ENCODE measurements at places on chromosomes 3 and 15.

- DNase-seq = no peak
Observed at GRCh38 chr15:93066224-93066681, 22.8 kb downstream of the RGMA start.

- DNase-seq = no peak
Observed at GRCh38 chr3:119967353-119968006, 126.8 kb downstream of the GSK3B start.

- DNase-seq = no peak
Observed at GRCh38 chr3:112121577-112122547, 11.2 kb downstream of the GCSAM start.

DNA sequence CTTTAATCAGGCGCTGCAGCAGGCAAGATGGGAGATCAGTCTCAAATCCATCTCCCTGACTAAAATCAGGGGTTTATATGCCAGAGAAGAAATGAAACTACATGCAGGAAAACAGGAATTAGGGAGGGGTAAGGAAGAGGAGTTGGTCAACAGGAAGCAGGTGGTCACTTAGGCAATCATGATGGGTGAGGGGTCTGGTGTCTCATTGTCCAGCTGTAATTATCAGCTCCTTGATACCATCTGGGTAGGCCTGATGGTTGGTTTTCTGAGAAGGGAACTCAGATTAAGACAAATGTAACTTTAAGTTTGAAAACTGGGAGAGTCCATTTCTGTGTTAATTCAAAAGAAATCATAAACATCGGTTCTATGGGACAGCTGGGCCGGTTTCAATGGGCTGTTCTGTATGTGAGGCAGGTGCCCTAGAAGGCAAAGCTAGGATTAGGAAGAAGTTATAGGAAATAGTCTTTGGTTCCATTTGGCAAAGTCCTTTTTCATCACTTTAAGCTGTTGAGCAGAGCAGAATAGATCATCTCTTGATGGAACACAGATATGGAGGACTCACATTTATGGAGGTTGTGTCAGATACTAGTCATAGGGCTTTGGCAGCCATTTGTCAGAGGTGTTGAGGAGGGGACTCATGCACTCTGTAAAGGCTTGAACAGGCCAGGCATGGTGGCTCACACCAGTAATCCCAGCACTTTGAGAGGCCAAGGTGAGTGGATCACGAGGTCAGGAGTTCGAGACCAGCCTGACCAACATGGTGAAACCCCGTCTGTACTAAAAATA, 149.4 kb downstream of the VGLL4 start:
- no peak for DNase-seq

- DNase-seq = peak; percentile 39
Observed at GRCh38 chr3:32453346-32453745, 49.3 kb downstream of the CMTM6 start.

DNA sequence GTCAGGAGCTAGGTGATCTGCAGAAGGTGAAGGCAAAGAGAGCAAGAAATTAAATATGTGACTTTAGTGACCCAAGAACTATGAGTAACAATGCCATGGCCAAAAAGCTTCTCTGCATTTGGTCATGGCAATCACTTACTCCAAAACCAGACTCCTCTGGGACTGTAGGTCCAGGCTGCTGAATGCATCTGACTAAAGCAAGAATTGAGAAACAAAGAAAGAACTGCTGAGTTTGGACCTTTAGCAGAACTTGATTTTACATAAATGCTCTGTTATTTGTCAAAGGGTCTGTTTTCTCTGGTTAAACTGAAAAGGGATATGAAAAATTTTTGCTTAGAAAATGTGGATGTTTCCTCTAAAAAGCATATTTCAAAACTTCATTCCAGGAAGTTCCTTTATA, 1102.2 kb downstream of the IGSF11 start:
- DNase-seq = no peak

DNA sequence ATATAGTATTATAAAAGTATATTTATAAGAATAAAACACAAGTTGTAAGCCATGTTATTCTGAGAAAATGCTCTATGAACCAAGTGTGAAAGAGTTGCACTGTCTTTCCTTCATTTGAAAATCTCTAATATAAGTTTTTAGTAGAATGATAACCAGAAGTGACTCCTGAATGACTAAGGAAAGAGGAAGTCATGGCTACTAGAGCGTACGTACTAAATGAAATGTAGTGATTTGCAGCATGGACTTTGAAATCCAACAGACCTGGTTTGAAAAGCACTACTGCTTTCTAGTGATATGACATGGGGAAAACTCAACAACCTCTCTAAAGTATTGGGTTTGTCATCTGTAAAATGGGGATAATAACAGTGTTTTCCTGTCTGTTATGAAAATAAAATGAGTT, 10.3 kb upstream of the DNAJC13 start:
- no peak for DNase-seq

GRCh38 chr3:159640225-159640624, 348.4 kb upstream of the IL12A start:
- no peak for DNase-seq

- no peak for DNase-seq
Observed at GRCh38 chr15:28980709-28981350, 95.1 kb downstream of the APBA2 start.

DNA sequence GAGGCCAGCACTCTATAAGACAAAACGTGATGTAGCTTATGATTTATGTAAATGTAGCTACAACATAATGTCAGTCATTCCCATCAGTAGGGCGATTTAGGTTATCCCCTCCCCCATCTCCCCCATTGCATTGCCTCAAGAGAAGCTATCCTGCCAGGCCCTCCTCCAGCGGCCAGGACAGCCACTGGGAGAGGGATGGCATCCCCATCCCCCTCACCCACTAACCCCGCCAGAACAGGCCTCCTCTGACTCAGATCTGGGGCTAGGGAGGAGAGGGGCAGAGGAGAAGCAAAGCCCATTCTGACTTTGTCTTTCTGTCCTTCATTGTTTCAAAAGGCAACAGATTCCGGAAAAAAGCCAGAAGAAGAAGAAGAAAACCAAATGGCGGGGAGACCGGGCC, 32.6 kb upstream of the ESYT3 start:
- DNase-seq = no peak

DNA sequence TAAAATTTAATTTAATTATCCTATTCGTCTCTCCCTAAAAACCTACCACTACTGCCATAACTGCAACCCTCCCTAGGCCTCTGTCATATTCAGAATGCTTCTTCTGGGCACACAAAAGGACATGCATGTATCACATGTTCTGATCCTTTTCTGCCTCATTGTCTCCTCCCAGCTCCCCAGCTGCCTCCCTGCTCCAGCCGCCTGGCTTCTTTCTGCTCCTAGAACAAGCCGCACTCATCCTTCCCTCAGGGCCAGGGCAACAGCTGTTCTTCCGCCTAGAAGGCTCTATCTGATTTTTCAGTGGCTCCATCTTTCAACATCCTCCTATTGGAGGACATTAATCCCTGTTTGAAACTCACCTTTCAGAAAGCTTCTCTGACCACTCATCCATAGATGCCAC, 38.6 kb downstream of the TMED3 start:
- DNase-seq = peak; percentile 50

- no peak for DNase-seq
Observed at GRCh38 chr3:23221136-23221535, 18.0 kb downstream of the UBE2E2 start.

DNA sequence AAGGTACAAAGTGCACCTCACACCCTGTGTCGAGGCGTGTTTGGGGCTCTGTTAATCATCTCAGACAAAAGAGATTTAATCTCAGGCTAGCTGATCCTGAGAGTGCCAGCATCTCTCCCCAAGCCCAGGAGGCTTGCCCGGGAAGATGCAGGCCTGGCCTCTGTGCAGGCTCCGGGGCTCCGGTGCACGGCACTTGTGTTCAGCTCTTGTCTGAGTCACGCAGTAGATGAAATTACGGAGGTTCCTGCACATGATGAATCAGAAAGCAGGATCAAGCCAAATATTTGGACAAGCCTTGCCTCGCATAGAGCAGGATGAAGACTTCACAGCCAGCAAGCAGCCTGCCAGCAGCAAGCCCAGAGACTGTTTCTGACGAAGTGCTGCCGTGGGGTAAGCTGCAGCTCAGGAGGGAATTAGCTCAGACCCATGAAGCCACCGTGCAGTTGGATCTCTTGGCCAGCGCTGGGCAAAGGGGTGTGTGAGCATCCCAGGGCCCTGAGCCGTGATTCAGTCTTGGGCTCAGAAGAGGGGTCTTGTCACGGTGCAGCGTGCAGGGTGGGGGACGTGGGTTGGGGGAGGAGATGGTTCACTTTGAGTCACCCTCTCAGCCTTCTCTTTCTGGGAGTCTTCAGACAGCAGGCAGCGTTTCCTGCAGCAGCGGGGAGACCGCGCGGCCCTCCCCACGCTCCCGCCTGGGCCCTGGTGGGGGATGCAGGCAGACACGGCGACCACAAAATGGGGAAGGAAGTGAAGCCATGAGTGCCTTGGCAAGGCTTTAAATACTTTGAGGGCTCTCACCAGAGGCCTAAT, 89.2 kb upstream of the MEF2A start:
- DNase-seq = peak; percentile 99

DNA sequence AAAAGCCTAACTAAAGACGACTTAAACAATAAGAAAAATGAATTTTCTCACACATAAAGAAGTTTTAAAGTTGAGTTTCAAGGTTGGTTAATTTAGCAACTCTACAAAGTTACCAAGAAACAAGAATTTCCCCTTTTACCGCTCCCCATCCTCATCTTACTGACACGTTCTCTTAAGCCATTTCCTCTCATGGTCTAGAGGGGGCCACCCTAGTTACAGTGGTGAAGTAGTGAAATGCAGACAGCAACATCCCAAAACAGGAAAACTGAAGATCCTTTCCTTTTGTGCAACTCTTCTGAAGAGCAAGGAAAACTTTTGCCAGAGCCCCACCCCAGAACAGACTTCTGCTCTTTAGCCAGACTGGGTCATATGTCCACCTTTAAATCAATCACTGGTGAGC, 17.3 kb upstream of the SOX14 start:
- no peak for DNase-seq

DNA sequence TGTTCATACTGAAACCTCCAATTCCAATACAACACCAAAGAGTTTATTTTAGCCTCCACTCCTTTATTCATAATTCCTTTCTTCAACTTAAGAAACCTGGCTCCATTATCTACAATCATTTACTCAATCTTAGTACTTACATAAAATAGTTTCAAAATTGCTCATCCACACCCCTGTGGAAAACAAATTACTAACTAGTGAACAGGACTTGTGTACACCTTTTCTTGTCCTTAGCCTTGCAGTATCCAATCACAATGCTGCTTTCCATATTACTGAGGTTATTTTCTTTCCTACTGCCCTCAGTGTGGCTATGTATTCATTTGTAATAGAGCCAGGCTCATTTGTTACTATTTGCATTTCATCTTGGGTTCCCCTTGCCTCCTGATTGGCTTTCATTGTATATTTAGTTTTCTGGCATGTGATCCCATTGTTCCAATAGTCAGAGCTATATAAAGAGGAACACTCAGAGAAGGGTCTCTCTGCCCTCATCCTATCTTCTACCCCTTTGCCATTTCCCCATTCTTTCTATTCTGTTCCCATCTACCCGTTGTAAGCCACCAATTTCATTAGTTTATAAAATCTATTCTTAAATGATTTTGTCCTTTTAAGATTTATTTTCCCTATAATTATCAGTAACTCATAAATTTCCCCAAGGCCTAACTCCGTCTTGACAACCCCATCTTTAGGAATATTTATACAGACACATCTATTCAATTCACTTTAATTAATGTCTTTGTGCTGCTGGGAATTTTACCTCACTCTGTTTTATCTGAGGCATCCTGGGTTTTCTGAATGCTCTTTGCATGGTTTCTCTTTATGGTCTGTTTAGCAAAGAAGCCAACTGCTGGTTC, 67.9 kb upstream of the RBP1 start:
- no peak for DNase-seq

Measured in cardiac fibroblast (primary cell).